ENCODE measurements at places on chromosomes 12 and 14.

- peak; percentile 87 for DNase-seq
These were observed 23.6 kb upstream of the RPLP0 start for GRCh38 chr12:120224304-120225199.

- DNase-seq = no peak
These were observed 18.1 kb downstream of the RAB21 start for GRCh38 chr12:71772735-71773134.

DNA sequence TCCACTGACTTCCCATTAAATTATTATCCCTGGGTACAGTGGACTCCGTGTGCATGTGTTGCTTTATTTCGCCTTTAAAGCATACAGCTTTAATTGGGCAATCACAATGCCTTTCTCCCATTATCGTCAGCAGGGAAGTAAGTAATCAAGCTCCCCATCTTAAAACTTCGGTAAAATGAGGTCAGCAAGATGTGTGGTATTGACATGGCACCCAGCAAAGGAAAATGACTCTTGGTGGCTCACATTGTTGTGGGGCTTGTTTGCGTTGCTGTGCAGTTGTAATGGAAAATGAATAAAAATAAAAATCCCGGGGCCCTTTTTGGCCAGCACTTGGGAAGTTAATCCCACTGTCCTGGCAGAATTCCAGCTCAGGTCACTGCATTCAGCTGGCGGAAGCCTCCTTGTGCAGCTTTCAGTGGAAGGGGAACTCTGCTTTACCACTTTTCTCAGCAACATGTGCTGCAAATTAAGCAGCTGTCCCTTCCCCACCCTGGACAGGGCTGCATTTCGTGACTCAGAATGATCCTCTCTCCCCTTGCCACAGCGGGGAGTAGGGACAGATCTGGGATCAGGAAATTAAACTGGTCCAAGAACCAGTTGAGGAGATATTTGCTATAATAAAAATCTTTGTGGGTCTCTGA is 13.9 kb upstream of the ATP2A2 start:
- DNase-seq = peak; percentile 87

DNA sequence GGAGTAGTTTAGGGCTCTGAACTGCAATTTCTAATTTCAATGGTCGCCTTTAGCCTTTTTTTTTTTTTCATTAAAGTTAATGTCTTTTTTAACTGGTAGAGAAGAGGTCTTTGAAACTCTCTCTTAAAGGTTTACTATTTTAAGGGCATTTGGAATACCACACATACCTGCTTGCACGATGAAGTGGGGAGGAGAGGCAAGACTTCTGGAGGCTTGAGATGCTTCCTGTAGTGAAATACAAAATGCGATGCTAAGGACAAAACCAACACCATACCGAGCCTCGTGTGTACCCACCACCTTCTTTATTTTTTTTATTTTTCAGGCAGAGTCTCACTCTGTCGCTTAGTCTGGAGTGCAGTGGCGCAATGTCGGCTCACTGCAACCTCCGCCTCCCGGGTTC is 57.4 kb downstream of the GLT1D1 start:
- no peak for DNase-seq

- DNase-seq = peak; percentile 21
These were observed 17.3 kb downstream of the IRF2BPL start for GRCh38 chr14:77011245-77011644.

- DNase-seq = no peak
These were observed 75.4 kb downstream of the ETV6 start for GRCh38 chr12:11724888-11725311.

DNA sequence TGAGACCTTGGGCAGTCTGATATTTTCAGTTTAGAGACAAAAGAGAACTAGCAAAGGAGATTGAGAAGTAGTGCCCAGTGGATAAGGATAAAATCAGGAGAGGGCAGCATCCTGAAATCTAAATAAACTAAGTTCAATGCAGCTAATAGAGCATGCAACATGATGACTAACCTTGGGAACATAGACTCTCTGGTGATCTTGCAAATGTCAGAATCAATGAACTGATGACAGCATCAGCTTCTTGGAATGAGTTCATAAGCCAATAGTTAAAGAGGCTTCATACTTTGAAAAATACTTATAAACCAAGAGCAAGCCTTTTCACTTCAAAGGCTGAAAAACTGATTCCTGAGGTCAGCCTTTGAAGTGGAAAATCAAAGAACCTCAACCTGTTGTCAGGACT is 8.2 kb downstream of the TAS2R19 start:
- DNase-seq = no peak

DNA sequence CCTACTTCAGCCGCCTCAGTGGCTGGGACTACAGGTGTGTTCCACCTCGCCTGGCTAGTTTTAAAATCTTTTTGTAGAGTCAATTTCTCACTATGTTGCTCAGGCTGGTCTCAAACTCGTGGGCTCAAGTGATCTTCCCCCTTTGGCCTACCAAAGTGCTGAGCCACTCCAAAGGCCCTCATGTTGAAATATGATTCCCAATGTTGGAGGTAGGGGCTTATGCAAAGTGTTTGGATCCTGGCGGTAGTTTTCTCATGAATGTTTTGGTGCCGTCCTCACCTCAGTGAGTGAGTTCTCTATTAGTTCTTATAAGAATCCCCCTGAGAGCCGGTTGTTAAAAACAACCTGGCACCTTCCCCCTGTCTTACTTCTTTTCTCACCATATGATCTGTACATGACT is 784.6 kb downstream of the TMTC2 start:
- no peak for DNase-seq

GRCh38 chr14:103442288-103442687 is 57.1 kb downstream of the MARK3 start:
- no peak for DNase-seq

GRCh38 chr14:48261436-48261835 is 586.0 kb upstream of the MDGA2 start:
- no peak for DNase-seq

DNA sequence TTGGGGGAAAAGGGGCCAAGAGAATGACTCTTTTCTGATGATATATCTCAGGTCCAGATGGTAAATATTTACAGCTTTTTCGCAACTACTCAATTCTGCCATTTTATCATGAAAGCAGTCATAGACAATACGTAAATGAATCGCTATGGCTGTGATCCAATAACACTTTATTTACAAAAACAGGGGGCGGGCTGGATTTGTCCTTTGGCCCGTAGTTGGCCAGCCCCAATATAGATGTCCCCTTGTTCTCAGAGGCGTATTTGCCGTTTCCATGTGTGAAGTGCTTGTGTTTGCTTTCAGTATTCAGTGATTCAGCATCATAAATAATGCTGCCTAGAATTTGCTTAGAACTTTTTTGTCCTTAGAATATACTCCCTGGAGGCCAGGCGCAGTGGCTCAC is 77.2 kb downstream of the CCDC92 start:
- DNase-seq = peak; percentile 6

GRCh38 chr14:54325766-54326165 is 71.0 kb upstream of the CDKN3 start:
- DNase-seq = no peak

GRCh38 chr12:24839268-24839791 is 109.6 kb downstream of the BCAT1 start:
- DNase-seq = no peak

- no peak for DNase-seq
These were observed 318.1 kb downstream of the ZFP36L1 start for GRCh38 chr14:68474741-68475140.

- no peak for DNase-seq
These were observed 79.2 kb upstream of the NCOR2 start for GRCh38 chr12:124646385-124647230.

DNA sequence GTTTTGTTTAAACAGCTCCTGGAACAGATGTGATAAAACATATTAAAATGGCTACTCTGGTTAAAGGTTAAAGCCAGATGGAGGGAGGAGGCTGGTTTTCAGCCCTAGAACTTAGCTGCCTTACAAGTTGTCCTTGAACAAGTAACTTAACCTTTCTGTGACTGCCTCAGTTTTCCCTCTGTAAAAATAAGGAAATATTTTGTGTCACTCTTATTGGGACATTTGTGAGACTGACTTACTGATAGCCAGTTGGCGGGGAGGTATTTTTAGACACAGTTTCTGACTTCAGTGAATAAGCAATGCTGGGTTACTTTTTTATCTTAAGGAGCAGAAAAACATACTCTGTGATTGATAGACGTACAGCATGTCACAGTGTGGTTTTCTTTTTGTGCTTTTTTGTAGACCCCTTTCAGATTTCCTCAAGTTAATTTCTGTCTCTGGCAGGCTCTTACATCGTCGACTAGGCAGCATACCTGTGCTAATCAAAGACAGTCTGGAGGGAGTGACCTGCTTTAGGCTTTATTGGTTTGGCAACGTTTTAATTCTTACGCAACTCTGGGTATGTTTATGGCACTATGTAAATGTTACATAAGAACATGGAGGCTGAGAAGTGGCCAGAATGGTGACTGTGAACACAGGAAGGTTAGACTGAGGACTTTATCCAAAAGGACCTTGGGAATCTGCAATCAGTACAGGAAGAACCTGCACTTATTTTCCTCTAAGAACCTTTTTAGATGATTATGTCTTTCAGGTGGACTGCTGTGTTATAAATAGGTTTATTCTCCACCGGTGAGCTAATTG is 3.3 kb downstream of the ACVR1B start:
- DNase-seq = no peak

GRCh38 chr12:52953181-52953841 is 4.4 kb downstream of the KRT18 start:
- no peak for DNase-seq

Data from NCI-H2081 (cell line).